ENCODE measurements at places on chromosomes 4 and X.

DNA sequence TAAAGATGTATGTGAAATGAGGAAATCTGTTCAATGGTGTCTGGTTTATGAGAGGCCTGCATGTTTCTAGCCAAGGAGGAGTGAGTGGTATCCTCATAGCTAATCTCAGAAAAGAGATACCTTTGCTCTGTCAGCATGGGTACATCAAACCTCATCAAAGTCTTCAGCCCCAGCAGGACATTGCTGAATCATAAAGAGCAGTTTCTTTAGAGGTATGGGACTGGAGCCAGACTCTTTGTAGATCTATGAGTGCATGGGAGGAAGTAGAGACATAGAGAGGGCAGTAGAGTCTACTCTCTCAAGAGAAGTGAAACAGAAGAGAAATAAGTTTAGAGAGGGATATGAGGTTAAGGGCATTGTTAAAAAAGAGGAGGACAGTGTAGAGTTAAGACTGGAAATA is 1950.9 kb downstream of the ARAP2 start:
- no peak for DNase-seq

DNA sequence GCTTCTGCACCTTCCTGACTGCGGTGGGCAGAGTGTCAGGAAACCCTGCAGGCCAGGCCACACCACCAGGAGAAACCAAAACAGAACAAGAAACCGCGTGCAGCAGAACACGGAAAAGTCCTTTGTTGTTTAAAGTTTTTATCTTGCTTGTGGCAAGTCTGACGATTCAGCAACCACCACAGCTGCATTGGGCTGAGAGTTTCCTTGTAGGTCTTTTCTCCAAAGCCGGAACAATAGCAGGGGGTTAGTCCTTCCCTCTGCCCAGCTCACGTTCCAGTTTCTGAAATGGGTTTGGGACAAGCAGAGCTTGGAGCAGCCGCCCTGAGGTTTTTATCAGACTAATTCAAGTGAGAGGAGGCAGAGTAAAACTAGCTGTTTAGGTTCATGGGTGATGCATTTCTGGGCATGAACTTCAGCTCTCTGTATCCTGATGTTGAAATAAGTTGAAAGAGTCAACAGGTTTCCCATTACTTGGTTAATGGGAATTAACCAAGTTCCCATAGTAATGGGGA is 216.9 kb downstream of the PTTG2 start:
- DNase-seq, result no peak

DNA sequence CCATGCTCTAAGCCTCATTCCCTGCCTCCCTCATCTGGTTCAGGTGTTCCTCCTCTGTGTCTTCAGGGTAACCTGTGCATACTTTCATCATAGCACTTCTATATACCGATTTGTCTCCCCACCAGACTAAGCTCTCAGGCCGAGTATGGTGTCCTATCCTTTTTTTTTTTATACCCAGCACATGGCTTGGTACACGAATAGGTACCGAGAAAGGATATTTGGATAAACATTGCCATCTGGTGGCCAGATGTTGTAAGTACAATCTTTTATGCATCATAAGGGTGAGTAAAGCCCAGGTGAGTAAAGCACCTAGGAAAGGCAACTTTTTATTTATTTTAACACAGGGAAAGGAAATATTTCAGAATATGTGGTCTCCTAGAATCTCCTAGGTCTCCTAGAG is 68.4 kb downstream of the MID2 start:
- peak; percentile 31 for DNase-seq

- no peak for DNase-seq
Observed at GRCh38 chrX:114584375-114584943, 573 bp downstream of the HTR2C start.

All from large intestine (tissue), 12 donors.